ENCODE measurements at places on chromosomes 2 and 18.

- DNase-seq, result no peak
Measured at GRCh38 chr2:206001912-206002311, 84.1 kb downstream of the INO80D start.

GRCh38 chr2:14952400-14952963 lies 320.0 kb downstream of the LRATD1 start:
- no peak for DNase-seq

- no peak for DNase-seq
Measured at GRCh38 chr2:32558492-32558891, 69.4 kb upstream of the TTC27 start.

- DNase-seq, result no peak
Measured at GRCh38 chr18:47490882-47491281, 239.4 kb upstream of the SKOR2 start.

DNA sequence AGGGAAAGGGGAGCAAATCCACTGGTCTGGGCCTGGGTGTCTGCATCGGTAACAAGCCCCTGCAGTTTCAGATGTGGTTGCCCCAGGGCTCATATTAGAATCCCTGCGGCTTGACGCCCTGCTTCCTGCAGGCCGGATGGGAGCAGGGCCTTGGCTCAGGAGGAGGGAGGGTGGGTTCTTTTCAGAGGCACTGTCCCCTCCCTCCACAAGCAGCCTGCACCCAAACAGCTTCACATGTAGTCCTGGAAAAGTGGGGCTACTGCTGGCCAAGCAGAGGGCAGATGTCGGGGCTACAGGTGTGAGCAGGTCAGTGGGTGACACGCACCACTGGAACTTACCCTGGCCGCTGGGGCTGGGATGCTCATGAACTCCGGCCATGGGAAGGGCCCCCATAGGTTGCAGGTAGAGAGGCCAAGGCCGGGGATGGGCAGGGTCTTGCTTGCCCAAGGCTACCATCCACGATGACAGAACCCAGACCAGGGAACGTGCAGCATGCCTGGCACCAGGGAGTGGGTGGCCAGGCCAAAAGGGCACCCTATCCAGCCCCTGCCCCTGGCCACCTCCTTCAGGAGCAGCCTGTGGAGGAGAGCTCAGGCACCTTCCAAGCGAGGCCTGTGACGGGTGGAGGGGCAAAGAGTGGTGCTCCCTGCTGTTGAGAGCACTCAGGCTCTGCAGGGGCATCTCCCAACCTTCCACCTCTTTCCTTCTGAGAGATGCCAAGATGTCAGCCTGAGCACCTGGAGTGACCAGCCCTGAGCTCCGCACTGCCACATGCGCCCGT lies 16.8 kb downstream of the ARID5A start:
- no peak for DNase-seq

GRCh38 chr2:105449076-105449475 lies 50.2 kb upstream of the FHL2 start:
- DNase-seq, result no peak

- DNase-seq, result no peak
Measured at GRCh38 chr18:34767601-34768027, 57.5 kb downstream of the DTNA start.
